ENCODE measurements at places on chromosomes 3 and 15. TPM values are rescaled to one million over a fixed set of nuclear protein-coding genes. Genes with fewer than 3 reads are reported as not detected.

GOLGA6D gene
- not detected for total RNA-seq

TMEM207 gene
- not detected for total RNA-seq

SERINC4 gene
- not detected for total RNA-seq

- DNase-seq, result no peak
Observed at GRCh38 chr15:83929619-83930018, 275.7 kb downstream of the ADAMTSL3 start.

- DNase-seq, result no peak
Observed at GRCh38 chr3:42672515-42672914, 12.8 kb upstream of the KLHL40 start.

DNA sequence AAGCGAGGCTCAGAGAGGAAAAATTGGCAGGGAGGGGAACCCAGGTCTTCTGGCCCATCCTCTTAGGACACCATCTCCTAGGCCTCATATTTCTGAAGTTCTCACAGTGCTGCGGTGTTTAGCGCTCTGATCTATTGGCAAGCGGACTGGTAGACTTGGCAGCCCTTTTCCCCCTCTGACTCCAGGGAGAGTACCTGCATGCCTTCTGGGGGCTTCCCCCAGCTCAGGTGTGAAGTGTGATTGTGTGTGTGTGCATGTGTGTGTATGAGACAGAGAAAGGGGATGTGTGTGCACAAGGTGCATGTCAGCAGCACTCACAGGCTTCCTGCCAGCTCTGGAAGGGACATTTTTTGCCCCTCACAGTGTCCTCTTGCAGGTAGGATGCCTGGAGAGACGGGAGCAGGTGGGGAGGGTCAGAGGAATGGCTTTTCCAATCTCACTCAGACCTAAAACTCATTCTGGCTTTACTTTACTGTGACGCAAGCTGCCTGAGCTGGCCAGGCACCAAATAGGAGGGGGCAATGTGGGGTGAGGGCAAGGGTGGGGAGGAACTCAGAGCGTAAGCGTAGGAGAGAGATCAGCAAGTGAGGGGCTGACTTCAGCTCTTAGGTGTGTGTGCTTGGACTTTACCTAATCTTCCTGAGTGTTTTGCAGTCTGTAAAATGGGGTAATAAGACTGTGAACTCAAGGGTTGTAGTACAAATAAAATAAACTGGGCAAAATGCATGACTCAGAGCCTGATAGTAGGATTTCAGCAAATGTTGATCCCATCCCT, 4.0 kb upstream of the IL17RE start:
- no peak for DNase-seq

GRCh38 chr3:127220497-127220896, 27.6 kb downstream of the PRR23E start:
- no peak for DNase-seq

DNA sequence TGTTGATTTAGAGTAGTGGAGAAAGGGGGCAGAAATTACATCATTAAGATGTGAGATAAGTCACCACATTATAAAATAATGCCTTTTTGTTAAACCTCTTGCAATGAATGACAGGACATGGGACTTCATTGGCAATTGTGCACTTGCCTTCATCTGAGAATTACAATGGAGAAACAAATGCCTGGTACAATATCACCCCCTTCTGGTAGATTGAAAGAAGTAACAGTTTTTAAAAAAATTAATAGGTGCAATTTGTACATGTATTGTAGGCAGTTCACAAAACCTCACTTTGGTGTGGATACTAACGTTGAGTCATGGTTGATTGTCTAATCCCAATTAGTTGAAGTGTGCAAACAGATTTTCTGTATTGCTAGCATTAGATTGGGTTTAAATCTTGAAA, 4.6 kb upstream of the P2RY14 start:
- DNase-seq, result no peak

- DNase-seq, result no peak
Observed at GRCh38 chr3:20556661-20557060, 370.7 kb upstream of the SGO1 start.
